ENCODE measurements at places on chromosomes 3 and 15.

GRCh38 chr15:69540622-69541021, 88.0 kb downstream of the RPLP1 start:
- no peak for DNase-seq

DNA sequence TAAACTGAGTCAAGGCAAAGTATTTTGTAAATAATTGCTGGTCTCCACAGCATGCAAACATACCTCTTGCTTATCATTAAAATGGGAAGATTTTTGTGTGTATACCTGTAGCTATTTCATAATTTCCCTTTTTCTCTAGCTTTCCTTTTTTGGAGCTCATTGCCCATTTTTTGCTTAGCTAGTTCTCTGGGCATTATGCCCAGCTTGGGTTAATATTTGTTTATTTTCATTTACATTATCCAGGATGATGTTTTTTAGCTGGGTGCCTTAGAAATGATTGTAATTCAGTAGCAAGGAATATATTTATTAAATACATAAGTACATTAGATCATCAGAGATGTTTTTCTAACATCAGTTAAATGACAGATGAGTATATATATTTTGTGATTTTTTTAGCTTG, 1271.7 kb upstream of the GBE1 start:
- DNase-seq = no peak

- no peak for DNase-seq
Observed at GRCh38 chr3:57041674-57042073, 18.8 kb upstream of the SPATA12 start.

GRCh38 chr3:185207481-185207880, 46.4 kb downstream of the EHHADH start:
- DNase-seq = no peak

DNA sequence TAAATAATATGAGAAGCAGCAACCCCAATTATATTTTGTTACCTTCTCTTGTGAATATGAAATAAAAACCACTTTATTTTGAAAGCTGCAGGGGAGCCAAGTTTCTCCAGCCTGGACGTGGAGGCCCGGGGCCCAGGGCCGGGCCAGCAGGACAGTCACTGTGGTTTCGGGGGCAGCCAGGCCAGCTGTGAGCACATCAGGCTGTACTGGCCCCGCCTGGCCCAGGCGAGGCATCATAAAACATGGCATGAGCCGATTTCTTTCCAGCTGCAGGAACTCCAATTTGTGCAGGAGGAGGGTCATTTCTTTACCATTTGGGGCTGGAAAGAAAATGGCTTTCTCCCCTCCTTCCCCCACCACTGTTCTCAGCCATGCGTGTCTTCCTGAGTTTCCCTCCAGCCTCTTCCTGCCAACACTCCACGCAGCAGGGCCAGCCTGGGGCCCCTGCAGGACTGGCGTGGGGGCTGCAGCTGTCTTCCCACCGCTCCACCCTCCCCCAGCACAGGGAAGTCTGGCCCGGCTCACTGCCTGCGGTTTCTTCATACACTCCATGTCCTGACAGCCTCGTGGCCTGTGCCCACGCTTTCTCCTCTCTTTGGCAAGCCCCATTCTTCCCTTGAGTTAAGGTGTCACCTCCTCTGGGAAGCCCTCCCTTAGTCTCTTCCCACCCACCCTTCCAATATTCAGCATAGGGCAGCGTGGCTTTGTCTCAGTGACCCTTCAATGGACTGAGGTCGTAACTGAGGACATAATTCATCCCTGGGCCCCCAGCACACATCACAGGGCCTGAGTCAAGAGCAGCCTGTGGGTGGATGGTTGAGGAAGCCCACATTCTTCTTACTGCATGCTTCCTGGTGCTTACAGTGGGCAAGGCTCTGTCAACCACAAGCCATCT, 135.8 kb downstream of the CHSY1 start:
- no peak for DNase-seq

DNA sequence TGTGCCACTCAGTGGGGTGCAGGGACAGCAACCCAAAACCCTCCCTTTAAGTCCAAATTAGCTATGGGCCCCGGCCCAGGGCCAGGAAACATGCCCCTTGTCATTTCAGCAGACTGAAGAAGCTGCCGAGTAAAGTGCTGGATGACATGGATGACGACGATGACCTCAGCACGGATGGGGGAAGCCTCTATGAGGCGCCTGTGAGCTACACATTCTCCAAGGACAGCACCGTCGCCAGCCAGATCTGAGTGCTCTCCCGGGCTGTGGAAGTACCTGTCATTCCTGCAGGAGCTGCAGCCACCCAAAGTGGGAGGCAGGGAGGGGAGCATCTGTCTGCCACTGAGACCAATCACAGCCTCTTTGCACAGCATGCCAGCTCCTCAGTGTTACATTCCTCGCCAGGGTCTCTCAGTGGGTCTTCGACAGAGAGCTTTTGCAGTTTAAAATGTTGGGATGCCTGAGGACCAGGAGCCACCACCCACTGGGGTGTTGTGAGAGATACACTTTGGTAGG, 44.4 kb upstream of the MYZAP start:
- DNase-seq = no peak

- no peak for DNase-seq
Observed at GRCh38 chr3:122063908-122064307, 8.7 kb downstream of the CD86 start.

DNA sequence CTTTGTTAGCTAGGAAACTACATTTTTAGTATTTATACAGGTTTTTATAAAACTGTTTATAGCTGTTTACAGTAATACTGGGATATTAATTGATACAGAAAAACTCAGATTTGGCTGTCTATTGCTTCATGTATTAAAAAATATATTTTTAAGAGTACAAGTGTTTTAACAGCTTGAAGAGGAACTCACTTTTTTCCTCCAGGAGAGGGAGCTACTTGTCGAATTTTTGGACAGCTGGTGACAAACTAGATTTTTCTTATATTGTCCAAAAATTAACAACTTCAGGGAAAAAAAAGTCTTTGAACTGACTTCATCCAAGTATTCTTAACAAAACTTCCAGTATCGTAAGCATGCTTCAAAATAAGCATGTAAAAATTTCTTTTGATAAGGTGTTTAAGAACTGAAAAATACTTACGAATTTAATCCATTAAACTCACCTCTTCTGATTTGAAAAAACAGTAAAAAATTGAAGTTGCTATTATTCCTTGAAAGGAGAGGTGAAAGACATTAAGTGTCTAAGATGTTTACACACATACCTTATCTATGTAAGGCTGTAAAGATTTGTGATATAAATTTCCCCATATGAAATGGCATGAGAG, 4.0 kb downstream of the DIPK2A start:
- no peak for DNase-seq

DNA sequence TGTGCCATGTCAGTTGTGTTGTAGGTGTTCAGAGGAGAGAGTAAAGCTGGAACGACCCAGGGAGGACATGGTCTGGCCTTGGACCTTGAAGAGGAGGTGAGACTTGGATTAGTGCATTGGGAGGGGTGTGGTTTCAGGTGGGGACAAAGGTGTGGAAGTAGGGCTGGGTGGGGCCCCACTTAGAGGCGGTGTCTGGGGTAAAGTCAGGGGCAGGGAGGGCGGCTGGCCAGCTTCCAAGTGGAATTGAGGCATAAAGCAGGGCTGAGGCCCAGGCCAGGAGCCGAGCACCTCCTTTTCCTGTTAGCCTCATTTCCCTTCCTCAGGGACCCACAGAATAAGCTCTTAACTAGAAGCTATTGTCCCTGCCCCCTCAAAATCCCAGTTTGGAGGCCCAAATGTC, 36.2 kb upstream of the FLNB start:
- DNase-seq = no peak

DNA sequence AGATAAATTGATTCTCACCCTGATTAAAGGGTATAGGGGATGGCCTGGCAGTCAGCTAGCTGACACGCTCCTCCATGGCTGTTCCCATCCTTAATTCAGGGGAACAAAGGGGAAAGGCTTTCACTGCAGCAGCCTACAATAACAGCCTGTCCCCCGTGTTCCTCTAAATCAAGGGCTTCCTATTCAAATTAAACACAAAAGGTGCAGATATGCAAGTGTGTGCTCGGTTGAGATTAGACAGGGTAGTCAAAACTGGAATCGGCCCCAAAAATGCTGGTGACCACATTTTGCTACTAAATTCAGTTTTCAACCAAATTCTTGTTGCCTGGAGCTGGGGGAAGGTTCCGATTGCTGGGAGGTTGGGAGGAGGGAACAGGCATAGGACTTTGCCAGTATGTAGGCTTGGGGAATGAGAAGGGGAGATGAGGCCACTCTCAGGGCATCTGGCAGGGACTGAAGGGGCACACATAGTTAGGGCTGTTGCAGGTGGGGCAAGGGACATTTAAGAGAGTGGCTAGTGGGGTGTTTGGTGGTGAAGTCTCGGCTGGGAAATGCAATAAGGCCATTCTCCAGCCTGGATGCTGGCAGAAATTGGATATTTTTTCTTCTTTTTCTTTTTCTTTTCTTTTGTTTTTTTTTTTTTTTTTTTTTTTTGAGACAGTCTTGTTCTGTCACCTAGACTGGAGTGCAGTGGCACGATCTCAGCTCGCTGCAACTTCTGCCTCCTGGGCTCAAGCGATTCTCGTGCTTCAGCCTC, 32.9 kb upstream of the CTSH start:
- DNase-seq = no peak

- DNase-seq = no peak
Observed at GRCh38 chr3:146814601-146815315, 209.6 kb upstream of the PLSCR5 start.

- no peak for DNase-seq
Observed at GRCh38 chr15:75644376-75644775, 3.3 kb upstream of the SNX33 start.

GRCh38 chr3:149772861-149773260, 19.5 kb downstream of the ANKUB1 start:
- no peak for DNase-seq

GRCh38 chr3:14353502-14353901, 48.9 kb upstream of the SLC6A6 start:
- no peak for DNase-seq

DNA sequence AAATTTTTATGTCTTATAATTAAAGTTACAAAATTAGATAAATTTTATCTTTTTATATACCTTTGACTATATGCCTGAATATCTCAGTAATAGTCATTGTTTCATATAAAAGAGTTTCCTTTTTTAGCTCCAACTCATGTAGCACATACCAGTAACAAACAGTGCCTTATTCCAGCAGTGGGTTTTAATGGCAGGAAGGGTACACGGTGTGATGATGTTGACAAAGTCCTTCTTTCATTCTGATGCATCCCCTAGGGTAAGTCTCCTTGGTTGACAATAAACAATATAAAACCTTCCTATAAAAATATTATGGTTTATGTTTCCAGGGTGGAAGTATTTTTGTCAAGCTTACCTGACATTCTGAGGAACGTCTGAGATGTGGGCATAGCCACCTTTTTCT, 77.2 kb upstream of the FGF12 start:
- DNase-seq = no peak

- no peak for DNase-seq
Observed at GRCh38 chr3:71309342-71309741, 274.2 kb downstream of the FOXP1 start.

- no peak for DNase-seq
Observed at GRCh38 chr3:196232882-196233251, 16.5 kb downstream of the SLC51A start.

DNA sequence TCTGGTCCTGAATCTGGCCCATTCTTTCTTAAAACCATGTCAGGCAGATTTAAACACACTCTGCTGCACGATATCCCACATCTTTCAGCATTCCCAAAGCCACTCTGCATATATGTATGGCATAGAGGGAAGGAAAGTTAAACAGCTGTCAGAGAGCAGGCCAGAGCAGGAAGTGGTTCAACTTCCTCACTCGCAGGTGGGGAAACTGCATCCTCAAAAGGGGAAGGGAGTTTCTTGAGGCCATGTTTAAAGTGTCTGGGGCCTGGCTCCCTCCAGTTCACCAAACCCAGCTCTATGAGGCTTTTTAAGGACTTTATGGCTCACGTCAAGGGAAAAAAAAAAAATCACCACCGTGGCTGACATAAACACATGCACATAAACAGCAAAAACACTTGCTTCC, 123.1 kb downstream of the OPA1 start:
- no peak for DNase-seq

DNA sequence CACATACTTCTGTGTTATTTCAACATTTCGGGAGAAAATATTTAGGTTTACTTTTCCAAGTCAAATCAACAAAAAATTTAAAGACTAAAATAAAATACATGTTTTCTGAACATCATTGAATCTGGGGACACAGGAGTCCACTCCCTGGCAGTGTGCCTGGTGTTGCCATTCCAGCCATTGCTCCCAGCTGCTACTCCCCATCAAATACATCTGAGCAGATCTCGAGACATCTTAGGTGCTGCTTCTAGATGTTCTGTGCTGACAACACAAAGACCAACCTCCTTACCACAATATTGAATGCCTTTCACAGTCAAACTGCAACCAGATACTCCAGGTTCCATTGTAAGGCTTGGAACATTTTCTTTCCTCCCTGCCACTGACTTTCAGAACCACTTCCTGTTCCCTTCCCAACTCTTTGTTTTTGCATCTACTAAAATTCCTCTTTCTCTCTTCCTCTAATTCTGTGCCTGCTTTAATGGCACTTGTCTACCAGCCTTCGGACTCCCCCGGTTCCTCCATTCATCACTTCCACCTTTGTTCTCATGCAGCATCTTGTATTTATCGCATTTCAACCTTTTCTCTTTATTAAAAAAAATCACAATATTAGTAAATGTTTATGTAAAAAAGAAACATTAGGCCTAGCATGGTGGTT, 81.1 kb upstream of the SLC4A7 start:
- DNase-seq = no peak

DNA sequence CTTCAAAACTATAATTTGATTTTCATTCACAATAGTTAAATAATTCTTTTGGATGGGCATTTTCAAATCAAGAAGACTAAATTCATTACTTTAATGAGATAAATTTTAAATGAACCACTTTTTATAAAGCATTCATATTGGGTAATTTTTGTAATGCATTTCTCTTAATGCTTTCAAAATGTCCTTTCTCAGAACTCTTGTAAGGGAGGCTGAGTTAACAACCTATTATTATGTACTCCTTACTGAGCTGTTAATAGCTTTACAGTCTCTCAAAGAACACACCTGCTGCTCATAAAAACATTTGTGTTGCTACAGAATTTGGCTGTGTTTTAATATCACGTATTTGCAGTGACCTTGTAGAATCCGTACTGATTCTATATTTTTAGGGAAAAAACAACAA, 334.0 kb upstream of the ARL6 start:
- no peak for DNase-seq

- DNase-seq = no peak
Observed at GRCh38 chr3:142628801-142629200, 32.6 kb downstream of the PLS1 start.

DNA sequence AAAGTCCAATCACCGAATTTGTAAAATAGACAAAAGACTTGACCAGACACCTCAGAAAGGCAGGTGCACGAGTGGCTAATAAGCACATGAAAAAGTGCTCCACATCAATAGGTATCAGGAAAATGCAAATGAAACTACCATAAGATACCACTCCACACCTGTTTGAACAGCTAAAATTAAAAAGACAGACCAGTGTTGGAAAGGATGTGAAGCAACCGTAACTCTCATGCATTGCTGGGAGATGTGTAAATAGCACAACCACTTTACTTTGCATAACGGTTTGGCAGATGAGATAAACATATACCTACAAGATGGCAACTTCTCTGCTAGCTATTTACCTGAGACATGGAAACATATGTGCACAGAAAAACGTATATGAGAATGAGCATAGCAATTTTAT, 56.9 kb downstream of the CADPS start:
- no peak for DNase-seq

Measured in cortex of kidney (tissue), 1 donor.